Stimulated activated CD8-positive, alpha-beta memory T cell treated with anti-CD3 and anti-CD28 coated beads, Interleukin-4, amount 100 ng/mL, for 48 hours (primary cell): ENCODE measurements at places on chromosomes 2 and 18.
A peak's percentile ranks its signal among the peaks of the same experiment; 100 is the strongest.

GRCh38 chr2:226652369-226652768, 147.3 kb downstream of the IRS1 start:
- DNase-seq: no peak

- DNase-seq: no peak
These were observed 42.4 kb downstream of the GYPC start for GRCh38 chr2:126698376-126698775.

- DNase-seq: no peak
These were observed 31.1 kb downstream of the DSG4 start for GRCh38 chr18:31407649-31408048.

DNA sequence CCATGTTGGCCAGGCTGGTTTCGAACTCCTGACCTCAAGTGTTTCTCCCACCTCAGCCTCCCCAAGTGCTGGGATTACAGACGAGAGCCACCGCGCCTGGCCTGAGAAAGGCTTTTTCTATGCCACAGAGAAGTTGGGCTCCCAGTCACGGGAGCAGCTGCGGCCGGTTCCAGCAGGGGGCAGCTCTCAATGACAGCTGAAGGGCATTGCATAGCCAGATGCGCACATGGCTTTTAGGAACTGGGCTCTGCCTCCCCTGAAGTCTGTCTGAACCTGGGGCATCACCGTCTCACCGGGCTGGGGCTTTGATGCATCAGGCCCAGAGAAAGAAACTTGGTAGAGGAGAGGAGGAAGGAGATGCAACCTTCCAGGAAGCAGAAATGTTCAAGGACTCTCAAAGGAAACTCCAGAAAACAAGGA, 84.2 kb upstream of the LAPTM4A start:
- DNase-seq: peak; percentile 69

DNA sequence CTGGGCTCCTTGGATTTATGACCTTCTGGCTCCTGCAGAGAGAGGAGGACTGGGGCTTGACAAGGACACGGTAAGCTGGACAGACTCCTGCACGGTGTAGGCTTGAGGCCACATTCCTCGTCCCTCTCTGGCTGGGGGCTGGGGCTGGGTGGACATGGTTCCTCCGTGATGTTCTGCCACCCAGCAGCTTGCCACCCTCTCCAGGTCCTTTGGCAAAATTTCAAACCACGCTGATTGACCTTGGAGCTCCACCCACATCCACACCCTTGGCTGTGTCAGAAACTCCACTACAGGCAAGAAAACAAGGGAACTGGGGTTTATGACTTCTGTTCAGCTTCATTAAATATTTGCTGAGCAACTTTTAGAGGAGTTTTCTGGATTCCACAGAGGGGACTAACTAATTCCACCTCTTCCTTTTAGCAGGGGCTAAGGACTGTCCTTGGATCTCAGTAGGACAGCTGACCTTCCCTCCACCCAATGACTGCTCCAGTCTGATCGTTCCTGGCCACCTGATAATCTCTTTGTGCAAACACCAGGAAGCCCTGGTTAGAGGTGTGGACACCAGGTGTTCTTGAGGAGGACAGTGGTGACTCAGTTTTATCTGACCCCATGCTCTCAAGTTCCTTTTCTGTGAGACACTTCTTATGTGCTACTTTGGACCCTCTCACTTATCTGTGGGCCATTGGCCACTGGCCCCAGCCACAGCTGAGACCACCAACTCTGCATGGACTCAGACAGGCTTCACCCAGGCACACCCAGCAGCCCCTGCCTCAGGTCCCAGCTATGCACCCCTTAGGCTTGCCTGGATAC, 29.3 kb downstream of the GPR55 start:
- peak; percentile 19 for DNase-seq

GRCh38 chr2:45876611-45877010, 225.1 kb downstream of the PRKCE start:
- DNase-seq: no peak

GRCh38 chr2:195118276-195118675, 538.8 kb upstream of the SLC39A10 start:
- no peak for DNase-seq

GRCh38 chr18:77208964-77209363, 40.7 kb upstream of the GALR1 start:
- DNase-seq: peak; percentile 41

DNA sequence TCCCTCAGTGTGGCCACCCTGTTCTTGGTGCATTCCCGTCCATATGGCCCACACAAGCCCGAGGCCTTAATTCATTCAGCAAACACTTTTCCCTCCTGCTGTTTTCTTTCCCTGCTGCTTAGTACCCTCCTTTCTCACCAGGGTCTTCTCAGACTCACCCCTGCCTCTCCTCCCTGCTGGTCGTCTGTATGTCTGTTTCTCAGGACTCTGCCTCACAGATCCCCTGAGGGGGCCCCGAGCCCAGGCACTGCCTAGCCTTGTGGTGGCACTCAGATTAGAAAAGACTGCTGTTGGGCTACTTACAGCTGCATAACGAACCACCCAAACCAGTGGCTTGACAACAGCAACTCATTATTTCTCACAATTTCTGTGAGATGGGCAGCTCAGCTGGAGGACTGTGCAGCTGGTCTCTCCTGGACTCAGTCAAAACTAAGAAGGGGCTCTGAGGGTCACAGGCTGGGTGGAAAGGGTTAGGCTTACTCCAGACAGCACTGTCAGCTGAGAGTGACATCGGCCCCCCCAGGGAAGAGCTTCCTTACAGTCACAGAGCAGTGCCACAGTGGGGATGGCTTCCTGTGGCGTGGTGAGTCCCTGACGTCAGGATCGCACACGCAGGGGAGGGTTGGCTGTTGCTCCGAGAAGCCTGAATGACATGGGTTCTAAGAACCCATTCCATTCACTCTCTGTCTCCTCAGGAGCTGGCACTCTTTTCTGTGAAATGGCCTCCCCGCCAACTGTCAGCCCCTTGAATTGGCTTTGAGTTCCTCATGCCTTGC, 139.0 kb downstream of the UXS1 start:
- no peak for DNase-seq

- DNase-seq: no peak
These were observed 33.4 kb upstream of the PNO1 start for GRCh38 chr2:68124321-68124720.

GRCh38 chr18:22141211-22141610, 28.2 kb upstream of the GATA6 start:
- no peak for DNase-seq

- no peak for DNase-seq
These were observed 1088.9 kb upstream of the PIK3C3 start for GRCh38 chr18:40866013-40866645.

- DNase-seq: no peak
These were observed 671.6 kb downstream of the PLCL1 start for GRCh38 chr2:198476007-198476406.

DNA sequence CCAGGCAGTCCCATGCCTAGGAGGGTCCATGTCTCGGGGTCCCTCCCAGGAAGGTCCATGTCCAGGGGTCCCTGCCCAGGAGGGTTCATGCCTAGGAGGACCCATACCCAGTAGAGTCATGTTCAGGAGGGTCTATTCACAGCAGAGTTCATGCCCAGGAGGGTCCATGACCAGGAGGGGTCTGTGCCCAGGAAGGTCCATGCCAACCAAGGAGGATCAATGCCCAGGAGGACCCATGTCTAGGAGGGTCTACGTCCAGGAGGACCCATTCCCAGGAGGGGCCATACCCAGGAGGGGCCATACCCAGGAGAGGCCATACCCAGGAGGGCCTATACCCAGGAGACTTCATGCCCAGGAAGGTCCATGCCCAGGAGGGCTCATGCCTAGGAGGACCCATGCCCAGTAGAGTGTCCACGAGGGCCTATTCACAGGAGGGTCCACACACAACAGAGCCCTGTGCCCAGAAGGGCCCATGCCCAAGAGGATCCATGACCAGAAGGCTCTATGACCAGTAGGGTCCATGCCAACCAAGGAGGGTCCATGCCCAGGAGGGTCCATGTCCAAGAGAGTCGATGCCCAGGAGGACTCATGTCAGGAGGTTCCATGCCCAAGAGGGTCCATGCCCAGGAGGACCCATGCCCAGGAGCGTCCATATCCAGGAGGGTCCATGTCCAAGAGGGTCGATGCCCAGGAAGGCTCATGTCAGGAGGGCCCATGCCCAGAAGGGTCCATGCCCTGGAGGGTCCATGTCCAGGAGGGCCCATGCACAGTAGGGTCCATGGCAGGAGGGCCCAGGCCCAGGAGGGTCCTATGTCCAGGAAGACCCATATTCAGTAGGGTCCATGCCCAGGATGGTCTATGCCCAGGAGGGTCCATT, 10.1 kb downstream of the GPR35 start:
- DNase-seq: no peak
